Naive B cell (primary cell): ENCODE measurements at places on chromosomes 1 and 21.

- no peak for DNase-seq
Observed at GRCh38 chr1:78834201-78834741, 172.3 kb downstream of the ADGRL4 start.

GRCh38 chr1:215094381-215094780 lies 11.8 kb downstream of the KCNK2 start:
- DNase-seq = no peak

DNA sequence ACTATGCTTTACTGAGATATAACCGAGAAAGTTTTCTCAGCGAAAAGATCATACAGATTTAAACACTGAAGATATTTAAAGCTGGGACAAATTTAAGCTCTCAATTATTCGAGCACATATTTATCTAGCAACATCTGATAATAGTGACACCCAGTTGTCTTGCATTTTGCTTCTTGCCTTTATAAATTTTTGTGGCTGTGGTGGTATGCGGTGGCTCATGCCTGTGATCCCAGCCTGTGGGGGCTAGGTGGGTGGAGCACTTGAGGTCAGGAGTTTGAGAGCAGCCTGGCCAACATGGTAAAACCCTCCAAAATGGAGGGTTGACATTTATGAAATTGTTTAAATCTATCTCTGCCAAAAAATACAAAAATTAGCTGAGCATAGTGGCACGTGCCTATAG lies 312.2 kb downstream of the SPATA17 start:
- DNase-seq = no peak

GRCh38 chr1:214017191-214017982 lies 29.6 kb downstream of the PROX1 start:
- DNase-seq = no peak

GRCh38 chr1:9200441-9200840 lies 34.1 kb upstream of the H6PD start:
- no peak for DNase-seq

DNA sequence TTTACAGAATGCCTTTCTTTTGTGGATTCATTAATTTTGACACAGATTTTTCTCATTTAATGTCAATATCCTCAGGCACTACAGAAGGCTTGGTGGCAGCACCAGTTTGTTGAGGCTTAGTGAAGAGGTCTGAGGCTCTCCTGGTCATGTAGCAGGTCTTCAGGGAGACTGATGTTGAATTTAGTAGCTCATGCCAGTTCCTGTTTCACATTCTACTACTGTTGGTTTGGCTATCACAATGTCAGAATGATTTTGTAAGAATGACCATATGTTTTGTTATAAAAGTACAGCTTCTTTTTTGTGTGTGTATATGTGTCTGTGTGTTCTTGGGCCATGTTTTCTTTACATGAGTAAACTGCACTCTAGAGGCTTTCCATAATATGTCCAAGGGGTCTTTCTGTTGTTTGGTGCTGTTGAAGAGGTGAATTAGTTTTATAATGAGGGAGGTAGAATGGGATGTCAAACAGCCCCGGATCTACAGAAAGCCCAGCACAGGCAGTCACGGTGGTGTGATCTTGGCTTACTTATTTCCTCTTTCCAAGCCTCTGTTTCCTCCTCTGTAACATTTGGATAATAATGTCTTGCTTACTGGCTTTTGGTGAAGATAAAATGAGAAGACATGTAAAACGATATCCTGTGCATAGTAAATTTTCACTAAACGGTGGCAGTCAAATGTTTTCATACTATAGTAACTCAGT lies 32.0 kb downstream of the C1orf21 start:
- no peak for DNase-seq

DNA sequence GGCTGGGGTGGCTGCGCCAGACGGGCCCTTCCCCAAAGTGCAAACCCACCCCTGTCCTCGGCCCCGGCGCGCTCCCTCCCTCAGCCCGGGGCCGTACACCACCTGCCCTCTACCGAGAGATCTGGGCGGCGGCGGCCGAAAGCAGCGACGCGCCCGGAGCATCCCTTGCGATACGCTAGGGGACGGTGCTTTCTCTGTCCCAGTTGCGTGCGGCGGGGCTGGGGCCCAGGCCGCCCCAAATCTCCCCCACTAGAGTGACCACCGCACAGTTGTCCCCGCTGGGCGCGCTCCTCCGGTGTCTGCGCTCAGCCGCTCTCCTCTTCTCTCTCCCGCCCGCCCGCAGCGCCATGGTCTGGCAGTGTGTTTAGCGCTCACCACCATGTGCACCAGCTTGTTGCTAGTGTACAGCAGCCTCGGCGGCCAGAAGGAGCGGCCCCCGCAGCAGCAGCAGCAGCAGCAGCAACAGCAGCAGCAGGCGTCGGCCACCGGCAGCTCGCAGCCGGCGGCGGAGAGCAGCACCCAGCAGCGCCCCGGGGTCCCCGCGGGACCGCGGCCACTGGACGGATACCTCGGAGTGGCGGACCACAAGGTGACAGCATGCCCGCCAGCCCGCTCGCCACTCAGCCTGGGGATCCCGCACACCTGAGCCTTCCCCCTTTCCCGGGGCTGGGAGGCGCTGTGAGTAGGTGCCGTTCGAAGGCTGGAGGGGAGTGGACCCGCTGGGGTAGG lies 1.0 kb downstream of the ST6GALNAC5 start:
- no peak for DNase-seq

- DNase-seq = no peak
Observed at GRCh38 chr1:170931650-170932049, 3.7 kb upstream of the MROH9 start.

DNA sequence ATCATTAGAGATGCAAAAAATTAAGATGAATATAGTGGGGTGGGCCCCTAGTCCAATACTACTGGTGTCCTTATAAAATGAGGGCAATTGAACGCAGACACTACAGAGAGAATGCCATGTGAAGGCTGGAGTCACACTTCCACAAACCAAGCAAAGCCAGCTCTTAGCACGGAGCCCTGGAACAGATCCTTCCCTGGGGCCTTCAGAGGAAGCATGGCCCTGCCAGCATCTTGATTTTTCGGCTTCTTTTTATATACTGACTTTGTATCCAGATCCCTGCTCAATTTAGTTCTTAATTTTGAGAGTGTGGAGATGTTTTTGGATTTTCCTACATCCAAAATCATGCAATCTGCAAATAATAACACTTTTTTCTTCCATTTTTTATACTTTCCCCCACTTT lies 10.2 kb upstream of the KIAA1614 start:
- no peak for DNase-seq

DNA sequence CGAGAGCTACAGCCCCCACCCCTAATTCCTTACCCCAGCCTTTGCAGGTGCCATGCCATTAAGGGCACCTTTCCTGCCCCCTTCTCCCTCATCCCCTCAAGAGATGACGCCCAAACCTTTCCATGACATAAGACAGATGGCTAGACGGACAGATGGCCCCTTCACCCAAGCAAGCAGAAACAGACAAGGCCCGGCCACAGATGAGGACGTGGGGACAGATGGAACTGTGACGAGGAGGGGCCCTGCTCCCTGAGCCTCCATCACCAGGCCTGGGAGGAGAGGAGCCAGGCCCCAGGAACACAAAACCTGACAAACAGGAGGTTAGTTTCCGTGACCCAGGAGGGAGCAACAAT lies 24.7 kb upstream of the PEF1 start:
- no peak for DNase-seq

- DNase-seq = no peak
Observed at GRCh38 chr1:243250102-243250501, 5.0 kb downstream of the CEP170 start.
